Stimulated activated CD4-positive, alpha-beta T cell treated with anti-CD3 and anti-CD28 coated beads, Interleukin-1b, Interleukin-23, amount 100 ng/mL, for 1 hour (primary cell): ENCODE measurements at places on chromosomes 11 and 22.

DNA sequence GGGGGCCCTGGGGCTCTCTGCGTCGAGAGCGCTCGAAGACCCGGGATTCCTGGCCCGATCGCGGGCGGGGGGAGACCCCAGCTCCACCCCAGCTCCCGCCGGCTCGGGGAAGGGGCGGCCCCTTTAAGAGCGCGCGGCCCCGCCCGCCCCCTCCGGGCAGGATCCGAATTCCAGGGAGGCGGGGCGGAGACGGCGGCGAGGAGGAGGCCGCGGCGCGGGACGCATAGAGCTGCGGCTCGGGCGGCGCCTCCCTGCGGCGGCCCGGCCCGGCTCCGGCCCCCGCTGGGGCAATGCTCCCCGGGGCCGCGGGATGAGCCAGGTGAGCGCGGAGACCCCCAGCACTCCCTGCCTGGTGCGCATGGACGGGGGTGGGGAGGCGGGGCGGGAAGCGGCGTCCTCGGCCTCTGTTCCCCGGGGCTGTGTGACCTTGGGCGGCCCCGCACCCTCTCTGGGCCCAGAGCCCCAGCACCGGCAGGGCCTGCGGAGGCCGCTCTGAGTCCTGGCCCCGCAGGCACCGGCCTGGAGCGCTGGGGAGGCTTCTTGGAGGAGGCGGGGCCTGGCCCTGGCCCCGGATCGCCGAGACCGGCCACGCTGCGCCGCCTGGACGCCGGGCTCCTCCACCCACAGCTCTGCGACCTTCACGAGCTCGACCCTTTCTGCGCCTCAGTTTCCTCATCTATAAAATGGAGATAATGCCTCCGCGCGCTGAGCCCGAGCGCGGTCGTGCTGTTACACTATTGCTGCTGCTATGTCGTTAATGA is 565 bp downstream of the GAS2L1 start:
- DNase-seq, result no peak

- DNase-seq, result no peak
These were observed 9.9 kb upstream of the CASP12 start for GRCh38 chr11:104908186-104908531.

DNA sequence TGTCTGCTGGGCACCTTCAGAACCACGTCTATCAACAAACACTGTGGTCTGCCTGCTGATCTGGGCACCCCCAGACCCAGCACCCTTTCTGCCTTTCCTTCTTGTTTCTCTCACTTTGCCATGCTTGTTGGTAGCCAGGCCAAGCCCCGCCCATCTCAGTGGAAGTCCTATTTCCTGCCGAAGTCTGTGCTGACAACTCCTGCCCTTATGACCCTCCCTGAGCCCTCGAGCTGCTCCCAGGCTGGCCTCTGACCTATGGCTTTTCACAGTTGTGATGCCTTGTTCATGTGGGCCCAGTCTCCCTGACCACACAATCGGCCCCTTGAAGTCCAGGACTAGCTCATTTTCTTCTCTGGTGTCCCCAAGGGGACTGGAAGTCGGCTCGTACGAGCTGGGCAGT is 132.1 kb downstream of the DSCAML1 start:
- DNase-seq, result no peak

- DNase-seq, result no peak
These were observed 107.6 kb upstream of the ASPHD2 start for GRCh38 chr22:26321469-26321913.

DNA sequence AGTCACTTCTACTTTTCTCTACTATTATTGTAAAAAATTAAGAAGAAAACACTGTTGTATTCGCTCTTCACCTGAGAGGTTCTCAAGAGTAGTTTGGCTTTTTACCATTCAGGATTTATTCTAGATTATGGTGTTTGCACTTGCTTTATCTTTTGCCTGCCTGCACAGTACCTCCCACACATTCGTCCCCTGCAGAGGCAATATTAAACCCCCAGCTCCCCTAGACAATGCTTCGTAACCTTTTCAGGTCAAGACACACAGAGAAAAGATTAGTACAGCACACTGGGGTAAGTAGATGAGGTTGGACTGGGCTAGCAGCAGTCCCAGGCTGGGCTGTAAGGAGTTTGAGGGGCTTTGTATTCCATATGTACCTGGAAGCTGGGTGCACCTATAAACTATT is 62.4 kb downstream of the TNRC6B start:
- DNase-seq, result no peak

DNA sequence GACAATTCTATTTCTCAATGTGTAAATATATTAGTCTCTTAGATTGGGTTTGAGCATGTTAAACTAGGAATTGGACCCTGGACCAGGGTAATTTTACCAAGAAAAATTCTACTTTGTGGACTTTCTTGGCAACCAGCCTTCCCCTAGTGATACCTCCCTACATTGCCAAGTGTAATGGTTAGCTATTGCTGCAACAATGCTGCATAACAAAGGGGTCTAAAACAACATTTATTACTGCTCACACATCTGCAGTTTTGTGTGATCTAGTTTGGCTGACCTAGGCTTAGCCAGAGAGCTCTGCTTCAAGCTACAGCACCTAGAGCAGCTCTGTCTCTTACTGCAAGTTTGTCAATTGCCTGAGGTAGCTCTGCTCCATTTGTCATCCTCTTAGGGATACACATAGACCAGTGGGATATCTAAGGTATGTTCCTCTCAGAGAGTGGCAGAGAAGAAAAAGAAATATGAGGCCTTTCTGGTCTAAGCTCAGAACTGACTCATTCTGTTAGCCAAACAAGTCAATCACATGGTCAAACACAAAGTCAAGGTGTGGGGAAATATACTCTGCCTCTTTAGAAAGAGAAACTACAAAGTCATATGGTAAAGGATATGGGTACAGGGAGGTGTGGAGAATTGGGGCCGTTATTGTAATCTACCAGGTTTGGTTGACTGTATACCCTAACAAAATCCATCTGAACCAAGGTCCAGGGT is 2.0 kb upstream of the LAYN start:
- no peak for DNase-seq

GRCh38 chr11:63608353-63609345 is 5.6 kb downstream of the PLAAT3 start:
- DNase-seq, result no peak

- no peak for DNase-seq
These were observed 127.2 kb upstream of the SLC5A12 start for GRCh38 chr11:26849036-26849435.

DNA sequence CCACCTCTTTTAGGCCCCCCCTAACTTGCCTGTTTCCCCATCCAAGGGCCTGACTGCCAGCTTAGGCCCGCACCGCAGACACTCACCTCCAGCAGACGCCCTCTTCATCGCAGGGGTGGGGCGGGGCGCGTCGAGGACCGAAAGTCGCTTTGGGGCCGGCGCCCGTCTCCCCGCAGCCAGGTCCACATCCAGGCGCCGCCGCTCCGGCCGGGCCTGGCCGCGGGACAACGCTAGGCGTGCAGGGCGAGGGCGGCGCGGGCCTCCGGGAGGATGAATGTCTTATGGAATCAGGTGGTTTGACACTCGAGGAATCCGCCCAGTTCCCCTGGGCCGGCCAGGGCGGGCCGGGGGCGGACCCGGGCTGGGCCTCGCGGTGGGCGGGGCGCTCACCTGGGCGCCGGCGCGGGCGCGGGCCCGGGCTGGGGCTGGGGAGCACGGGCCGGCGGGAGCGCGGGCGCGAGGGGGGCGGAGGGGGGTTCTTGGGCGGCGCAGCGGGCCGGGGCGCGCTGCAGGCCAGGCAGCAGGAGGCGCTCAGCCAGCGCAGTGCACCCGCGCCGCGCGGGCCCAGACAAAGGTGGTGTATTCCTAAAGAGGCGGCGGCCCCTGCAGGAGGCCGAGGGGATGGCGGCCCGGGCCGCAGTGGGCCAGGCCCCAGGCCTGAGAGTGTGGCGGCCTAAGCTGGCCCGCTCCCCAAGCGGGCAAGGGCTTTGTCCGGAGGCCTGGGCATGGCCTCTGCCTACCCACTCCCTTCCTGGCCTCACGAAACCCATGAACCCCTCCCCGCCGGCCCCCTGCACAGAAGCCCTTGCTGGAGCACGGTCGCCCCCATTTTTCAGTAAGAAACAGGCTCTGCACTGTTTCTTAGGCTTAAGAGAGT is 177.6 kb downstream of the IGLL1 start:
- DNase-seq, result no peak

DNA sequence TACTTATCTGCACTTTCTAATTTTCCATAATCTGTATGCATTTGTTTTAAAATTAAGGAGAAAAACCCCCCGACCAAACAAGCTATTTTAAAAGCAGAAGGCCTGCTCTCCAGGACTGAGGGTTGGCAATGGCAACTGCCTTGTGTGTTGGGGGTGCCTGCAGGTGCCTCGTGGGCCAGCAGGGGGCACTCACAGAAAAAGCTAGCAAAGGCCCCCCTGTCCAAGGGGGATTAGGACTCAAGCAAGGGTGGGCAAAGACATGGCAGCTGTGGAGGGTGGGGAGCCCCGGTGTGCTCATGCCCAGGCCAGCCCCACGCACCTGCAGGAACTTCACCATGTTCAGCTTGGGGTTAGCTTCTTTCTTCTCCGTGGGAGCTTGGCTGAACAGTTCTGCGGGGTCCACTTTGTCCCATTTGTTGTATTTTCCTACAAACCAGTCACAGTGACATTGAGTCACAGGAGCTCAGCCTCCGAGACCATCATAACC is 10.3 kb downstream of the TOP3B start:
- DNase-seq, result peak; percentile 31

GRCh38 chr11:28966951-28967350 is 858.8 kb downstream of the METTL15 start:
- no peak for DNase-seq

- no peak for DNase-seq
These were observed 11.6 kb downstream of the PRR33 start for GRCh38 chr11:1879941-1880720.

DNA sequence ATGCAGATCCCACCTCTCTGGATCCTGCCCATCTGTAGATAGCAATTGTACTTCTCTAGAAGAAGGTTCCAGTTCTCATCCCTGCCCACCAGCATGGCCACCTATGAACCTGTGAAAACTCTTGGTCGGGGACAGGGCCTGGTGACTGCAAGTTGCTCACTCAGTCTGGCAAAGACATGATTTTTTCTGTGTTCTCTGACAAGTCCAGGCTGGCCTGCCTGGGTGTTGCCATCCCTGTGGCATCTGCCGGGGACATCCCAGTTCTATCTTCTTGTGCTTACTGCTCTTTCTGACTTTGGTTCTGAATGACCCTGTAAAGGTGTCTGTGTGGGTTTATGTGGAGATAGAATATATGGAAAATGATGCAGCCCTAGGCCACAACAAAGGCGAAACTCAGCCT is 545.8 kb downstream of the INSC start:
- DNase-seq, result no peak

DNA sequence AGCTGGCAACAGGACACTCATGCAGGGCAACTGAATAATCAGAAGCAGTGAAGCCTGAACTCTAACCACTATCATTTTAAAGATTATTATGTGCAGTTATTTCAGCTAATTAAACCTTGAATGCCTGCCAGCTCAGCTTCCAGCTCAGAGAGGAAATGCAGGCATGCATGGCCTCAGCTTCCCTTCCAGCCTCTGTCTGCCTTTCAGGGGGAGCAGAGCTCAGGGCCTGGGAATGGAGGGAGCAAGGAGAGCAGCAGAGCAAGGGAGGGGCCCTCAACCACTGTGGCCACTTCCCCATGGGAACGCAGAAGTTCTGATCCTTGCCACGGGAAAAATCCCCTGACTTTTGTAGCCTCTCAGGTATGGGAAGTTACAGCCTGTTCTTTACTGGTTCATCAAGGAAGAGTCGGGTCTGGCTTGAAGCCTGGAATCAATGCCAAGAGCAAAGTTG is 32.5 kb upstream of the APLNR start:
- DNase-seq, result no peak

DNA sequence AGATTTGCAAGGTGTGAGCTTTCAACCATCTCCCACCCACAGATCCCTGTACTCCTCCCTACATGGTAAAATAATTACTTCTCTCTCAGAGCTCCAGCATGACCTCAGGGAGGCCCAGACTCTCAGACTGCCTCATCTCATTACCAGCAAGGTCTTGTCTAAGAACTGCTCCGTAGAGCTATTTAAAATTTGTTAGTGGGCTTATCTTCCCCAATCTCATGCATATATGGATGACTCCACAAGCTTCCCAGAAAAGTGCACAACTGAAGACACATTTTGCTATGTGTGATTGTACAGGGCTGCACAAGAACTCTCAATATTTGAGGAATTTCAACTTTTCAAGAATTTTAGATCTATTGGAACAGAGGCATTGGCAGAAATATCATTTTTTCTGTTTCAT is 230.3 kb downstream of the CSNK2A3 start:
- no peak for DNase-seq

DNA sequence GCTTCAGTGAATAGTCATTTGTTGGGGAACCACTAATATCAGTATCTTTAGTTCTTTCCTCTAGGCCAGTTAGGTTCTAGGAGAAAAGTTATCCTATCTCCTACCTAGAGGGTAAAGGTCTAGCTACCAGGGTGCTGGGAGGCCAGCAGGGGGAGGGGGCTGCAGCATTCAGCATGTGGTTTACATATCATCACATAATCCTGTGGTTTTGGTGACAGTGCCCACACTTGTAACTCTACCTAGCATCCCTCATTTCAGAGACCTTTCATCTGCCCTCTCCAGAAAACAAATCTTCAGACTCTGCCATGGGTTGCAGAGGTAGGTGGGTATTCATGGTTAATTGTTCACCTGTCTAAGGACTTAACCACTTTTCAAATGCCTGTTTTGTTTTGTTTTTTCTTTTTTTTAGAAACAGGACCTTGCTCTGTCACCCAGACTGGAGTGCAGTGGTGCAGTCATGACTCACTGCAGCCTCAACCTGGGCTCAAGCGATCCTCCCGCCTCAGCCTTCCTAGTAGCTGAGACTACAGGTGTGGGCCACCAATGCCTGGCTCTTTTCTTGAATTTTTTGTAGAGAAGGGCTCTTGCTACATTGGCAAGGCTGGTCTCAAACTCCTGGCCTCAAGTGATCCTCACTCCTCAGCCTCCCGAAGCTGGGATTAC is 146.8 kb downstream of the ENTHD1 start:
- DNase-seq, result no peak

GRCh38 chr22:43080616-43081015 is 8.6 kb downstream of the TTLL1 start:
- DNase-seq, result no peak

- DNase-seq, result no peak
These were observed 690 bp upstream of the UVRAG start for GRCh38 chr11:75814363-75814676.

- no peak for DNase-seq
These were observed 34.3 kb upstream of the MYRF start for GRCh38 chr11:61718046-61718531.

- no peak for DNase-seq
These were observed 18.2 kb downstream of the KCNQ1OT1 start for GRCh38 chr11:2681408-2682145.

GRCh38 chr11:61927501-61927900 is 10.1 kb upstream of the RAB3IL1 start:
- no peak for DNase-seq

DNA sequence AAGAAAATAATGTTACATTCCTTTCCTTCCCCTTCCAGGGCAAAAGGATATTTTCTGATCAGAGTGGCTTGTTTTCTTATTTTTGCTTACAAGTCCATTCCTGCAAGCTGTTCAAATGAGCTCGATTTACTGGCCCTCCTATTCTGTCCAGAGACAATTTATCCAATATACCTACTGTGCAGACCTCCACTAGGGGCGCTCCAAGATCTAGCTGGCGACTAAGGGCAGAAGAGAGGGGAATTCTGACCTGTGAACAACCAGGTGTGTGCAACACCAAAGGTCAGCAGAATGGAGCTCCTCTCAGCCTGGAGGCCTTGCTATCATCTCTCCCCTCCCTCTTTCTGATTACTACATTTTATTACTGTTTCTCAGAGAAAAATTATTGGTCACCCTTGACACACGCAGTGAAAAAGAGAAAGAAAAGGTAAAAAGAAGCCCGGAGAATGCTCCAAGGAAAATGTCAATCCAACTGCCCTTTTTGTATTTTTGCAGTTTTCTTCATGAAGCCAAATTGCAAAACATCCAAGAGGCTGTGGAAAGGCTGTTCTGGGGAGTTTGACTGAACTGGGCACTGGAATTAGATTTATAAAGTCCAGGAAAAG is 3.2 kb downstream of the SEZ6L start:
- DNase-seq, result no peak
